ENCODE measurements at places on chromosomes 6 and 20.

DNA sequence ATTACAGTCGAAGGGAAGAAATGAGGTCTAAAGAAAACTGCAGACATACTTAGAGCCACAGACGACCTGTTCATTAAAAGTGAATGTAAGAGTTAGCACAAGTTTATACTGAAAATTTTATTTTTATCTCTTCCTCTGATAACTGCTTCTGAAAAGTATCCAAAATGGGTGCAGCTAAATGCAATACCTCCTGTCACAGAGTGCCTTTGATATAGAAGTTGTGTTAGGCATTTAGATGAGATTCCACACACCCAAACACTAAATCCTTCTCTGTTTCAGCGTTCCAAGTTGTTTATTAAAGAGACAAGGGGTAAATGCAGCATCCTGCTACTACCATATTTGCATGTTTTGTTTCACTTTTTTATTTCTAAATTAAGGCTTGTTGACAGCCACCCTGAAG is 214.7 kb upstream of the TSHZ2 start:
- no peak for DNase-seq

- DNase-seq, result no peak
Measured at GRCh38 chr6:47111685-47112084, 69.6 kb upstream of the ADGRF1 start.

DNA sequence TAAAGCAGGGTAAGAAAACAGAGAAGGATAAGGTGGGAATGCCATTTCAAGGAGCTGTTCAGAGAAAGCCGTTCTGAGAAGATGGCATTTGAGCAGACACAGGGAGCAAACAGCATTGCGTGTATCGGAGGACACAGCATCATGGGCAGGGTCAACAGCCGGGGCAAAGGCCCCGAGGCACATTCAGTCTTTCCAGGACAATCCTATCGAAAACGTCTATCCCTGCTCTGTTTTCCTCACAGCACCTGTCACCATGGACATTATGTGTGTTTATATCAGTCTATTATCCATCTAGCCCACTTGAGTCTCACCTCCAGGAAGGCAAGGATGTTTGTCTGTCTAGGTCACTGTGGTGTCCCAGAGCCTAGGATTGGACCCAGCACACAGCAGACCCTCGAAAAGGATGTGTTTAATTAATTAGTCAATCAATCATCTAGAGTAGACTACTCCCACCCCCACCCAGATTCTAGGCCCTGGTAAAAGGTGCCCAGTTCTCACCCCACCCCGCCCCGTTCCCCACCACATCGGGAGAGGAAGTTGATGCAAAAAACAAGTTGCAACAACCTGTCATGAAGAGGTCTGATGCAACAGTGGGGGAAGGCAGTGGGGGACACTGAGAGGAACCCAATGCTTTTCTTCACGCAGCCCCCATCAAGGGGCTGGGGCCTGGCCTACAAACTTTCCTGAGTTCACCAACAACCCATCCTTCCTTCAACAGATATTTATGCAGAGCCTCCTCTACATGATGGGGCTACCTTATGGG is 66.6 kb downstream of the PREX1 start:
- no peak for DNase-seq

- no peak for DNase-seq
Measured at GRCh38 chr20:37455659-37456058, 65.4 kb upstream of the NNAT start.

DNA sequence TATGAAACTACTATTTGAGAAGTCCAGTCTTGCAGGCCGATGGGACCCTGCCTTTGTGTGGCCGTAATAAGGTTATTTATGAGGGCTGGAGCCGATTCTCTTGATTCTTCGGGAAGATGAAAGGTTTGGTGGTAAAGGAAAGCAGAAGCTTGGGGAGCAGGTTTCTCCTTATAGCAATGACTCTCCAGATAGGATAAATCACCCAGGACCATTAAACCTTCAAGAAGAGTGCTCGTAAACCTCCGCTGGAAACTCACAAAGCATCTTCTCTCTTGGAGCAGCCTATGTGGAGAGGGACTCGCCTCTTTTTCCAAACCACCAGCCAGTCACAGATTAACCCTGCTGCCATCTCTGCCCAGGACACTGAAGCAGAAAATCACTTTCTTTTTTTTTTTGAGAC is 69.6 kb upstream of the SALL4 start:
- DNase-seq, result peak; percentile 24

GRCh38 chr20:14214046-14214445 is 123.4 kb downstream of the FLRT3 start:
- DNase-seq, result no peak

DNA sequence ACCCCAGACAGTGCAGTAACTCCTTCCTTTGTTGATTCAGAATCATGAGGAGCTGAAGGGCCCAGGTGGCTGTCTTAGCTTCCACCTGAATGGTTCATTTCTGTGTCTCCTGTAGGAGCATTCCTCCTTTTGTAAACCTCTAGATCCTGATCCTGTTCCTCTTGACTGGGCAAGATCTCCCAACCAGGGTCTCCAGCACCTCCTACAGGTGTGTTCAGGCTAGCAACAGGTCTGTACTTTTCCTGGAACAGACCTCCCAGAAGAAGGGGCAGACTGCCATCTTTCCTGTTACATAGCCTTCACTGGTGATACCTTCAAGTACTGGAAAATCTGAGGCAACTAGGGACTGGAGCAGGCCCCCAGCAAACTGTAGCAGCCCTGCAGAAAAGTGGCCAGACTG is 35.2 kb downstream of the HLA-B start:
- no peak for DNase-seq

DNA sequence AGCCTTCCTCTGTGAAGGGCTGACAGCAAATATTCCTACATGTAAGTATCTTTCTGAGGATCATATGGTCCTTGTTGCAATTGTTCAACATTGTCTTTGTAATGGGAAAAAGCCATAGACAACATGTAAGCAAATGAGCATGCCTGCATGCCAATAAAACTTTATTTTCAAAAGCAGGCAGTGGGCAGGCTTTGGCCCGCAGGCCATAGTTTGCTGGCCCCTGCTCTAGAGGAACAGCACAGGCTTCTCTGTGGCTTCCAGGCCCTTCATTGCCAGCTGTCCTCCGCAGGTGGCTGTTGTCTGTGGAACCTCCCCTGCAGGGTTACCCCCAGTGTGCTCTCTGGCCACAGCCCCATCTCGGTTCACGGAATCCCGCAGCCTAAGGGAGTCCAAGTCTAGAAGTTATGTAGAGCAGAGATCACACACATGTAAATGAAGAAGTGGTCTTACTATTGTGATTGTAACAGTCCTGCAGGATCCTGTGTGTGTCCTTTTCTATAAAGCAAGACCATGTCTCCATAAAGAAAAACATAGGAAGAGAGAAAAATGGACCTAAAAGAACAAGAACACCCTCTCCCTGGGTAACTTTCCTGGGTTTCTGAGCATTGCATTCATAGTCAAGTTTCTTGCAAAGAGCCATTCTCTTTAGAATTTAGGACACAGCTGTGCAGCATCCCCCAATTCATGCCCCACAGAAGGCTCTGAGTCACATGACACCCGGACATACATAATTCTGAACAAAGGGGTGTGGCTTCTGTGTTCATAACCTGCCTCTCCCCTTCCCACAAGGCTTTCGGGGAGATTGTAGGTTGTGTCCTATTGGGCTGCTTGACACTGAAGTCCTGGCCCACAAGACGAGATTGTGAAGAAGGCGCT is 10.0 kb downstream of the UNC93A start:
- no peak for DNase-seq

DNA sequence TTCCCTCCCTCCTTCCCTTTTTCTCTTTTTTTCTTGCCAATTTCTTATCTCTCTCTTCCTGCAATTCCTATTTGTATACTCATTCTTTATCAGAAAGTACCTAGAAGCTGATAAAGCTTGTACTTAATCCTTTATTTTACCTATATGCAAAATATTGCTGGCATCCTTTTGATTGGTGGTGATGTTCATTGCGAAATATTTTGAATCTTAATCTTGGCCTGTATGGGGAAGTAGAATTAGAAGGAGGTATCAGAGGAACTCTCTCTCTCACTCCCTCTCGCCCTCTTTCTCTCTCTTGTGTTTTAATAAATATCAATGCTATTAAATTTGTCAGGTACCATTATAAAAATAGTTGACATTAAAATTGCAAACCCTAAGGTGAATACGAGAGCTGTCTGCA is 52.8 kb downstream of the UST start:
- DNase-seq, result no peak

DNA sequence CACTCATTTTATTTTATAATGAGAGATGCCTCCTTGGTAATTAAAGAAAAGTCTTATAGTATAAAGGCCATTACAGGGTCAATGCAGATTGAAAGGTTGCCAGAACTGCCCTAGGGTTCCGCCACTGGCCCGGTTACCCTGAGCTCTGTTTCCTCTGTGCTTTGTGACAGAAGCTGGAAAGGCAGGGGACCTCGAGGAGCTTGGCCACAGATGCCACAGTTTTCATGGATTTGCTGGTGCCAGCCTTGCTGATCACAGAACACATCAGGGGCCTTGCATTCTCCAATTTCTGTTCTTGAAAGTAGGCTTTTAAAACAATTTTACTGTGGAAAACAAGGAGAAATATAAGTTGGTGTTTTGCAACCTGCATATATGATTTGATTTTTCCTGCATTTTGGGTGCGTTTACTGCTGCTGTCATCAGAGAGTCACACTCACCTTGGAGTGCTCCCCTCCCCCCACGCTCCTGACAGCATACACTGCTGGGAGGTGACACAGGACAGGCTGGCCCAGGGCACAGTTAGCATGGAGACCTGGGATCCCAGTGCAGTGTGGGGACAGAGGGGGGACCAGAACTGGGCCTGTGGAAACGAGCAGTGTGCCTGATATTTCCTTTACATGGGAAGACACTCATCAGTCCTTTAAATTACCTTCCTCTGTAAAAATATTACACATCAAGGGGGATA is 142.8 kb downstream of the CFAP61 start:
- DNase-seq, result no peak

- no peak for DNase-seq
Measured at GRCh38 chr6:33018904-33019303, 9.5 kb upstream of the HLA-DOA start.

DNA sequence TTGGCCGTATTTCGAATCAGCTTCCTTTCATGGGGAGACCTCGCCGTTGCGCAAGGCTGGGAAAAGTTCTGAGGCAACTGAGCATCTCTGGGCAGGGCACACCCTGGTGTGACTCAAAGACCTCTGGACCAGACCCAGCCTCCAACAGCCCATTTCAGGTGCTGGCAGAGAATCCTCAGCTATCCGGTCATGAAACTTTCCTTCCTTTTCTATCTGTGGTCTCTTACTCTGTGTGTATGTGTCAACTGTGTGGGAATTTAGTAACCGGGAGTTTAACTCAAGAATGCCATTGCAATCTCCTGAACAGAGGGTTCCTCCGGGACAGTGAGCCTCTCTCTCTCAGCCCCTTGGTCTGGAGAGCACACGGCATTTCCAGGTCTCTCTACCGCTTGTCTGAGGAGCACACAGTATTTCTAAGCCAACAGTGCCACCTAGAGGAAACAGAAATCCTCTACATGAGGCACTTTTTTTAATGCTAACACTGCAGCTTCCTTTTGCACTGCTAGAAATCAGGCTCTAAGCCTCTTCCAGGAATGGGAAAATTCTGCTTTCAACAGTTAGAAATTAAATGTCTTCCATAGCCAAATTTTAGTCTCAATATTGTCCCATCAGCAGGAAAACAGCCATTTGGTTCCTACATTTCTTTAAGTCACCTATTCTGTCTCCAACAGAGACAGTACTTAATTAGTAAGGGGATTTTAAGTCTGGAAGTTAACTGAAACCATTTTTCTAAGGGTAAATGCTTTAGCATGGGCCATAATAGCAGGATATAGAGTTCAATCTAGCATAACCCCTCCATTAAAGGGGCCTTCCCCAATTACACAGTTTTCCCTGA is 32.7 kb downstream of the PLN start:
- peak; percentile 85 for DNase-seq

DNA sequence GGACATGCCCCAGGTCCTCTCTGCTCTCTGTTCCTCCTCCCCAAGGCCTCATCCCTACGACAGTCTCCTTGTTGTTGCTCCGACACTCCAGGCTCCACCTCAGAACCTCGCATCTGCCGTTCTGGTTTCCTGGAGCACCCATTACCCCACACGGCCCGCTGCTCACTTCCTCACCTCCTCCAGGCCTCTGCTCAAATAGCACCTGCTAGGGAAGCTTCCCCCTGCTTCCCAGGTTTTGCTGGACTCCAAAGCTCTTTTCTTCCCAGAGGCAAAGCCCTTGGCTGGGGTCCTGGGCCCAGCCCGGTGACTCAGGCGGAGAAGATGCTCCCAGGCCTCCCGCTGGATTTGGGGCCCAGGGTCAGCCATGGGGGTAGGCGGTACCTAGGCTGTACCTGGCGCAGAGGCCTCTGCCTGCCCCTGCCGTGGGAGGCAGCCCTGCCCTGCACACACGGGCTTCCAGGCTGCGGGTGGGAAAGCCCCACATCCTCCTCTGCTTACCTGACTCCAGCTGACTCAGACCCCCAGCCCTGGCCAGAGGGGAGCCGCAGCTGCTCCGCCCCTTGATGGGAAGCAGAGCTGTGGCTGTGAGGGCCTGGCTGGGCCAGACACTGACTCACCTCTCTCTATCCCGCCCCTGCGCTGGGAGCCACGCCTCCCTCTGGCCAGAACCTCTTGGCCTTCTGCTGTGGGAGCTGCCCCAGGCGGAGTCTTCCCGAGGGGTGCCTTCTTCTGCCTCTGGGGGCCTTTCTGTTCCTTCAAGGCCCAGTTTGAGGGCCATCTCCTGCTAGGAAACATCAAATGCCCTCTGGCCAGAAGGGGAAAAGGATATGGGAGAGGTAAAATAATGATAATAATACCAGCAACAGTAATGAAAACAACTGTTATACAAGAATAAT is 130.5 kb downstream of the CEBPB start:
- peak; percentile 83 for DNase-seq

- no peak for DNase-seq
Measured at GRCh38 chr6:63660757-63661156, 25.2 kb downstream of the PHF3 start.

GRCh38 chr6:33828452-33828763 is 24.6 kb upstream of the MLN start:
- no peak for DNase-seq

GRCh38 chr6:131288214-131288613 is 152.9 kb downstream of the AKAP7 start:
- no peak for DNase-seq

DNA sequence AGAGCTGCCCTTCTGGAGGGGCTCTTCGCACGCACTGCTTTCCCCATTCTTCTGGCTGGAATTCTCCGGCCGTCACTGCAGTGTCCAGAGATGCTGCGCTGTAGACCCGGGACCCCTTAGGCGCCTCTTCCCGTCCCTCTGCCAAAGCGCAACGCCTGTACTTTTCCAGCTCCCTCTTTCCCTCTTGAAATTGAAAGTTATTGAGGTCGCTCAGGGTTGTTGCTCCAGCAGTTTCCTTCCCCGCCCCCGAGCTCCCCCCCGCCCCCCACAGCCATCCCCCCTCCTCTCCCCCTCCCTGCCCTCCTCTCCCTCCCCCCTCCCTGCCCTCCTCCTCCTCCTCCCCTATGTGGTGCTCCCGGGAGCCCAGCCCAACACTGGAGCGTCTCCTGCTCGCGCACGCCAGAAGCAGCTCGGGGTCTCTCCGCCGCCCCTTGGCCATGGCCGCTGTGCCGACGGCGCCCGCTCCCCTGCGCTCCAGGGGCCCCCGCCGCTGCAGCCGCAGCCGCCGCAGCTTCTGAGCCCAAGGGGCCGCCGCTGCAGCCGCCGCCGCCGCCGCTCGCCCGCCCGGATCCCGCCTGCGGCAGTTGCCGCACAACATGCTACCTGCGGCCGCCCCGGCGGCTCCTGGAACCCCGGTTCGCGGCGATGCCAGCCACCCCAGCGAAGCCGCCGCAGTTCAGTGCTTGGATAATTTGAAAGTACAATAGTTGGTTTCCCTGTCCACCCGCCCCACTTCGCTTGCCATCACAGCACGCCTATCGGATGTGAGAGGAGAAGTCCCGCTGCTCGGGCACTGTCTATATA is at the start of gene RSPO3:
TSS of gene RSPO3 (plus strand) at position 374 of the 804 bp plus-strand sequence. CDS start 522 bp downstream, outside the sequence.
- no peak for DNase-seq

GRCh38 chr6:89215391-89215790 is 1.8 kb downstream of the GABRR1 start:
- no peak for DNase-seq
